Activated CD4-positive, alpha-beta T cell treated with anti-CD3 and anti-CD28 coated beads, Interleukin-2, amount 10 ng/mL, durations not matched to agents 7 days and 5 days (primary cell): ENCODE measurements at places on chromosomes 16 and 17. TPM values are rescaled to one million over a fixed set of nuclear protein-coding genes. Genes with fewer than 3 reads are reported as not detected.

The SLC9A5 gene
- 2.0 TPM for total RNA-seq

The LRRC45 gene
- total RNA-seq: 68.4 TPM

The TMEM235 gene
- not detected for total RNA-seq

DNA sequence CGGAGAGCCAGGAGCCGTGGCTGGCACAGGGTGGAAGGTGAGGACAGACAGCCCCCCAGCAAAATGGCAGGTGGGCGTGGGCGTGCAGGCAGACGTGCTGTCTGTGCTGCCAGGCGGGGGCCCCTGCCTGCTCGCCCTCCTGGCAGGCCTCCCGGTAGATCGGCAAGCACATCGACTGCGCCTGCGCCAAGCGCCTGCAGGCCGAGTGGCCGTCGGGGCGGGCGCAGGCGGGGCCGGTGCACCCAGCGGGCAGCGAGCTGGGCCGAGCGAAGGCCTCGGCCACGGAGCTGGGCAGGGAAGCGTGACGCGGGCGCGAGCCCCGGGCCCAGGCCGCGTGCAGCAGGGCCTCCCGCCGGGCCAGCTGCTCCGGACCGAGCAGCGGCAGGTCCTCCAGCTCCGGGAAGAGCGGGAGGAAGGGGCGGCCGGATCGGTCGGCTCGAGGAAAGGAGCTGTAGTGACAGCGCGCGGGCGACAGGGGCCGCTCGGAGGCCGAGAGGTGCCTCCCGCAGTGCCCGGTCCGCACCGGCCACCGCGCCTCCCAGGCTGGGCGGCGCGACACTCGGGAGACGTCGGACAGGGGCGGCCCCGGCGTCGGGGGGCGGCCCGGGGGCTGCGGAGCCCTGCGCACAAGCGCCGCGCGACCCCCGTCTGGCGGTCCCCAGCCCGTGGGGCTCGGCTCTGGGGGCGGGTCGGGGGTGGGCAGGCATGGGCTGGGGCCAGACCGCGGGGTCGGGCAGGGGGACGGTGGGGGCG is 16.9 kb downstream of the GRIN2C start:
- peaks cover 16% of the 10 kb centered on the region for H3K27me3 ChIP-seq
- H3K36me3 ChIP-seq: peaks cover 4% of the 10 kb centered on the region
- no peak for DNase-seq
- H3K4me3 ChIP-seq: no peak overlapping the region
- peaks cover 15% of the 10 kb centered on the region for H3K4me1 ChIP-seq

GRCh38 chr17:8835106-8835505 is 32.4 kb downstream of the PIK3R6 start:
- peaks cover 4% of the 10 kb centered on the region for H3K36me3 ChIP-seq
- H3K27me3 ChIP-seq: no peaks in the 10 kb centered on the region
- no peak for DNase-seq
- H3K27ac ChIP-seq: no peak overlapping the region
- no peak overlapping the region for H3K4me3 ChIP-seq

DNA sequence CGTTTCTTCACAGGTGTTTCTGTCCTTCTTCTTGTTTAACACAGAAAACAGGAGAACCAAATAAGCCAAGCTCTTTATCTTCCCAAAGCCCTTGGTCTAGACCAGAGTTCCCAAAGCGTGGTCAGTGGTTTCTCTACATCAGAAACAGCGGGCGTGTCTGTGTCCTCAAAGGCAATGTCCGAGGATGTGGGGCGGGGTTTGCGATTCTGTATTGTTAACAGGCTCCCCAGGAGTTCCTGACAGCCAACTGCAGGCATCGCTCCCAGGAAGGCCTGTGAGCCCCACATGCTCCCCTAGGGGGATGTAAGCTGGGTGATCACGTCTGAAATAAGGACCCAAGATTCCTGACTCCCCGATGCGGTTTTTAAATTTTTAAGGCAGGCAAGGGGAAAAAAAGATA is 28.4 kb upstream of the SLC25A19 start:
- DNase-seq: no peak
- H3K36me3 ChIP-seq: peaks cover 19% of the 10 kb centered on the region
- H3K4me1 ChIP-seq: peaks cover 20% of the 10 kb centered on the region
- no peak overlapping the region for H3K4me3 ChIP-seq
- no peak overlapping the region for H3K27ac ChIP-seq

DNA sequence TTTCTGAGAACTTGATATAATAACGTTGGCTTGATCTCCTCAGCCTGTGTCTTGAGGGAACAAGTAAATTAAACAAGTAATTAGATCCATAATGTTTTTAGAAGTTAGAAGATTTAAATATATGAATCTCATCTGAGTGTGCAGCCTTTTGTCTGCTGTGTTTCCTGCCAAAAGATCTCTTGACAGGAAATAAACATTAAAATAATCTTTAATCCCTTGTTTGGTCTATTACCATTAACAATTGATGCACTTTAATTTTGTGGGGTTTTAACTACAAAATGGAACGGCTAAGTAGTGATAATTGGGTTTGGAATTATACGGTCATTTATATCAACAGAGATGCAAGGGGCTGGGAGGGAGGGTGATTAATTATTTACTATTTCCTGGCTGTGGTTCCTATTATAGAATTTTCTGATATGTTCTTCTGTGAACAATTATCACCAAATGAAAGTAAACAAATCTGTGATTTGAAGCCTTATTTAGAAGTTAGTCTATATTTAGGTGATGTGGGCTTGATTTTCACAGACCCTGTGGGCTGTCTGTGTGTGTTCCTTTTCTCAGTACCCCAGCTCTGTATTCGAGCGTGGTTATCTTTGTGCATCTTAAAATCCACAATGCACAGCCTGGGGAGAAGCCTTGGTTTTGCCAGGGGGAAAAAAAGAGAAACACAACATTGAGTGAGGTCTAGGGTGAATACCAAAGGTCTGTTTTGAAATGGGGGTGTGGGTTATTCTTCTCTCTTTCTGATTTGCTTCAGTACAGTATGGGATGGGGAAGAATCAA is 556.1 kb downstream of the WWOX start:
- no peaks in the 10 kb centered on the region for H3K36me3 ChIP-seq
- H3K4me1 ChIP-seq: no peaks in the 10 kb centered on the region
- no peak overlapping the region for H3K4me3 ChIP-seq
- DNase-seq: no peak
- peaks cover 2% of the 10 kb centered on the region for H3K27me3 ChIP-seq

DNA sequence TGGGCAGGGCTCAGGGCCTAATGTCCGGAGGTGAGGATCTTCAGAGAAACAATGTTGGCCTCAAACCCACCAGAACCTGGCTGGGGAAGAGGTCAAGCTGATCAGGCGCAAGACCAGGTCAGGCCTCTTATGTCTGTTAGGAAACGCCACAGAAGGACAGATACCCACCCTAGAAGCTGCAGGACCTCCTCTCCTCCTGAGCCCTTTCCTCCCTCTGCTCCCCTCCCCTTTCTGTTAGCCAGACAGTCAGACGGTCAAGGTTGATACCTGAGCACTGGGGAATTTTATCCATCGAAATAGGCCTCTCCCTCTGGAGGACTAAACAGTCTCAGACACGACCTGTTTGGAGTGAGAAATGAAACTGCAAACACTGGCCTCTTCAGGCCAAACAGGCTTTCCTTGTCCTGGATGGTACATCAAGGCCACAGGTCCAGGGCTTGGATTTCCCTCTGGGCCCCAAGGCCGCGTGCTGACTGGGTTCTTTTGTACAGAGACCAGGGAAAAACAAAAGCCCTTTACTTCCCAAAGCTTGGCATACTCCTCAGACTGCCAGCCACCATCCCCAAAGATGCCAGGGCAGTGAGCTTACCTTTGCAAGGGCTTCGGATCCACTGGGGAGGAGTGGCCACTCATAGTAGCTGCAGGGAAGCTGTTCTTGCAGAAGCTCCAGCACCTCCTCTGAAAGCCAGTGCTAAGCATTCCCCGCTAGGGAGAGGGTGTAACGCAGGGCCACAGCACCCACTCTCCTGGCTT is 135.8 kb downstream of the CCDC182 start:
- peaks cover 8% of the 10 kb centered on the region for H3K36me3 ChIP-seq
- H3K4me3 ChIP-seq: no peak overlapping the region
- peak overlapping the region; percentile 21 for H3K27ac ChIP-seq
- H3K27me3 ChIP-seq: no peaks in the 10 kb centered on the region

DNA sequence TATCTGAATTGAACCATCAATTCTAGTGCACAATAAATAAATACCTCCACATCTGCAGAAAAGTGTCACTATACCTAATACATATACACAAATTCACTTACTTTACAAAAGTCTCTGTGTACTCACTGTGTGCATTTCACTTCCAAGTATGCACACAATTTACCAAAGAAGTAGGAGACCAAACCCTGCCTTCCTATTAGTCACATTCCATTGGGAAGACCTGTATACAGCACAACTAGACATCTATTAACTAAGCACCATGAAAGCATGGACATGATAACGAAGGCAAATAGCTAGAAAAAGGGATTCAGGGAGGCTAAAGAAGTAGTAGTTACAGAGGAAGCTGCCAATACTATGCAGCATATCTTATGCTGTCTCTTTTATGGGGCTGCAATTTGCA is 139.5 kb downstream of the SNX11 start:
- no peaks in the 10 kb centered on the region for H3K27me3 ChIP-seq
- H3K27ac ChIP-seq: peak overlapping the region; percentile 6
- no peak for DNase-seq
- no peak overlapping the region for H3K4me3 ChIP-seq
- peaks cover 32% of the 10 kb centered on the region for H3K4me1 ChIP-seq

GRCh38 chr16:53775106-53775820 is 71.3 kb downstream of the FTO start:
- no peaks in the 10 kb centered on the region for H3K36me3 ChIP-seq
- H3K27ac ChIP-seq: no peak overlapping the region
- no peak overlapping the region for H3K4me3 ChIP-seq
- DNase-seq: no peak
- no peaks in the 10 kb centered on the region for H3K27me3 ChIP-seq

DNA sequence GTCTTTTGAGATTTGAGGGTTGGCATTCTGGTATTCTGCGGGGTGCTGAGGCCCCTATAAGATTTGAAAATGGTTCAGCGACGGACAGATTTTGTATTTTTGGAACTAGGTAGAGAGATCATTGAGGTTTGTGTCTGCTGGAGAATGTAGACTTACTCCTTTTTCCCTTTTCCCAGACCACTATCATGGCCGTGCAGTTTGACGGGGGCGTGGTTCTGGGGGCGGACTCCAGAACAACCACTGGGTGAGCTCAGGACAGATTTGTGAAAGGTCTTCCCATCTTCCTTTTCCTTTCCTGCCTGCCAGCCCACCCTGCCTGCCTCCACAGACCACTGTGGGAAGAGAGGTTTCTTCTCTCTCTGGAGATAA is 572 bp downstream of the PSMB6 start:
- H3K4me1 ChIP-seq: peaks cover 20% of the 10 kb centered on the region
- H3K4me3 ChIP-seq: peak overlapping the region; percentile 99
- peaks cover 15% of the 10 kb centered on the region for H3K36me3 ChIP-seq
- H3K27me3 ChIP-seq: peaks cover 3% of the 10 kb centered on the region

GRCh38 chr17:72661116-72661944 is 431.2 kb downstream of the SLC39A11 start:
- no peak overlapping the region for H3K27ac ChIP-seq
- no peaks in the 10 kb centered on the region for H3K36me3 ChIP-seq
- no peaks in the 10 kb centered on the region for H3K4me1 ChIP-seq
- H3K4me3 ChIP-seq: no peak overlapping the region
- no peaks in the 10 kb centered on the region for H3K27me3 ChIP-seq
- no peak for DNase-seq

DNA sequence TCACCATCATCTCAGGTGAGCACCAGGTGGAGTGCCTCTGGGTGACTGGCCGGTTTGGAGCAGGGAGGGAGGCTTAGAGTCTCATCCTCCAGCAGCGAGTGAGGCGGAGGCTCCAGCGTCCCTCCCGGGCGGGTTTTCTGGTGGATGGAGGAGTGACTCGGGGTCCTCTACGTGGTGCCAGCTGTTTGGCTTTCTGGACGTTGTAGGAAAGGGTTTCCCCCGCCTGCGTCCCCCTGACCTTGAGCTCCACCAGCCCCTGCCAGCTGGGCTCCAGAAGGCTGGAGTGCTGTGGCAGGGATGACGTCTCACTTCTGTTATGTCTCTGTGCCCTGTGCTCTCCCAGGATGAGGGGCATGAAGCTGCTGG is 522 bp downstream of the DNASE1 start:
- peaks cover 36% of the 10 kb centered on the region for H3K36me3 ChIP-seq
- no peak overlapping the region for H3K4me3 ChIP-seq
- H3K27me3 ChIP-seq: no peaks in the 10 kb centered on the region
- H3K27ac ChIP-seq: no peak overlapping the region
- peaks cover 11% of the 10 kb centered on the region for H3K4me1 ChIP-seq
- DNase-seq: no peak

DNA sequence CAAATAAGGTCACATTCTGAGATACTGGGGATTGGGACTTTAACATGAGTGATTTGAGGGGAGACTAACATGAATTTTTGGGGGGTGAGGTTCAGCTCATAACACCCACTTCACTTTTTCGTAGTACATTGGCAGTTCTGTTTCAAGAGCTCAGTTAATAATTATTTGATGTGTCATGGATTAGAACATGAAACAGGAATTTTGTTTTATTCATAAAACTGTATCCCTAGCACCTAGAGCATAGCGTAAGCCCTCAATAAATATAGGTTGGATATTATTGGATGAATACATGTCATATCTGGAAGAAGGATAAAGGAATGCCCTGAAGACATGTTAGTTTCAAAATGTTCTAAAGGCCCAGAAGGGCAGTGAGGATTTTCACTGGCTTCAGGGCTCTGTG is 119.8 kb downstream of the PRKCA start:
- no peak overlapping the region for H3K27ac ChIP-seq
- no peak overlapping the region for H3K4me3 ChIP-seq
- no peaks in the 10 kb centered on the region for H3K27me3 ChIP-seq
- H3K4me1 ChIP-seq: peaks cover 62% of the 10 kb centered on the region

GRCh38 chr17:27578718-27579085 is 52.3 kb upstream of the LGALS9 start:
- no peak overlapping the region for H3K4me3 ChIP-seq
- peaks cover 70% of the 10 kb centered on the region for H3K4me1 ChIP-seq
- no peaks in the 10 kb centered on the region for H3K27me3 ChIP-seq
- peak overlapping the region; percentile 67 for H3K27ac ChIP-seq
- peaks cover 11% of the 10 kb centered on the region for H3K36me3 ChIP-seq

GRCh38 chr16:65113441-65113840 is 8.4 kb downstream of the CDH11 start:
- H3K27ac ChIP-seq: no peak overlapping the region
- no peak overlapping the region for H3K4me3 ChIP-seq
- H3K4me1 ChIP-seq: no peaks in the 10 kb centered on the region
- H3K36me3 ChIP-seq: no peaks in the 10 kb centered on the region

- peak overlapping the region; percentile 95 for H3K4me3 ChIP-seq
- H3K27me3 ChIP-seq: no peaks in the 10 kb centered on the region
- peaks cover 35% of the 10 kb centered on the region for H3K4me1 ChIP-seq
- H3K36me3 ChIP-seq: peaks cover 14% of the 10 kb centered on the region
- peak overlapping the region; percentile 100 for H3K27ac ChIP-seq
- no peak for DNase-seq
These were observed 585 bp downstream of the AP1G1 start for GRCh38 chr16:71807905-71808592.

DNA sequence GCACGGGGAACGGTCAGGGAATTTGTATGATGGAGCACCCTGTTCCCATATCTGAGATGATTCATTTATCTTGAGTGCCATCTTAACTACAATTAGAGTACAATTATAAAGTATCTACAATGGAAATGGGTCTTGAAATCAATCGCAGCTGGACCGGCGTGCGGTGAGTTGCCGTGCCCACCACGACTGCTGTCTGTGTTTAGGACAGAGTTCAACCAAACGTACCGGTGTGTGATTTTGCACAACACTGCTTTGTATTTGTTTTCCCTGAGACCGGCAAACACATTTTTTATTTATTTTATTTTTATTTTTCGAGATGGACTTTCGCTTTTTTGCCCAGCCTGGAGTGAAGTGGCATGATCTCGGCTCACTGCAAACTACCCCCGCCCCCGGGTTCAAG is 457.0 kb downstream of the WWOX start:
- DNase-seq: no peak
- no peak overlapping the region for H3K27ac ChIP-seq
- H3K27me3 ChIP-seq: no peaks in the 10 kb centered on the region
- H3K4me3 ChIP-seq: no peak overlapping the region
- no peaks in the 10 kb centered on the region for H3K36me3 ChIP-seq
